GM18507 (cell line): ENCODE measurements at places on chromosomes 1 and 21.

DNA sequence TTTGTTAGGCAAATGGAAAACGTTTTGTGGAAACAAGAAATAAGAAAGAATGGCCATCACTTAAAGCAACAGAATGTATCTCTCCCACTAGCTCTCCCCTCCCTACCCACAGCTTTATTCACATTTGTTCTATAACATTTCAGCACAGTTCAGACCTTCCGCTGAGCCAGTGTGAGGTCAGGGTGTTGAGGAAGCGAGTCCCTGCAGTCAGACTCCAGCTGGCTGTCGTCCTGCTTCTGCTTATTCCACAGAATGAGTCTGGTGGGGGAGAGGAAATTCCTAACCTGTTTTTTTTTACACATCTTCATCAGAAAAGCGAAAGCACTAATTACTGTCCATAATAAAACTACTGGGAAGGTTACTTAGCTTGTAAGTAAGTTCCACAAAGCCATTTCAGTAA lies 39.0 kb downstream of the MRPL39 start:
- DNase-seq: no peak

GRCh38 chr1:25037174-25038074 lies 107.3 kb upstream of the RUNX3 start:
- peak; percentile 57 for DNase-seq

GRCh38 chr21:17597680-17598079 lies 15.0 kb downstream of the BTG3 start:
- no peak for DNase-seq

DNA sequence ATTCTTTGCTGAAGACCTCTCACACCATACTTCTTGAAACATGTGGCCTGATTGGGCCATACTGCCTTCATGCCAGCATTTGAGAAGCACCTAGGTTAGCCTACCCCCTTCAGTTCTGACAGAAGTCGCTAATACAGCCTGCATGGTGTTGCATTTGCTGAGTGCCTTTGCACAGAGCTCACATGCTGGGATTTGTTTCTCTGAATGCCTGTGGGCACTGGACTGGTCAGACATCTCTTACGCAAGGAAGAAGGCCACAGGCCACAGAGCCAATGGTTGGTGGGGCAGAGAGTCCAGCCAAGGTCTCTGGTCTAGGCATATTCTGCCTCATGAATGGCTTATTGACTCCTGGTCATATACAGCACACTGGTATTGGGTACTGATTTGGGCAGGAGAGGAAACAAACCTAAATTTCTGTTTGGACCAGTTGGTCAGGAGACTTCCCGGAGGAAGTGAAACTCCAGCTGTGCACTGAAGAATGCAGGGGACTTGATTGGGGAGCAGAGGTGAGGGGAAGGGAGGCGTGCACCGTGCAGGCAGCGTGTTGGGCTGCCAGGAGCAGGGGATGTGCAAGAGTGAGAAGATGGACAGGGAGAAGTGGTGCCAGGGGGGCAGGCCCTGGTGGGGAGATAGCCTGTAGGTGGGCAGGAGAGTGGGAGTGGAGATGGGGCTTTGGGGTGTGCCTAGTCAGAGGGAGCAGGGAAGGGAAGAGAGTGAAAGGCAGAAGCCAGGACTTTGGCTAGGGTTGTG lies 18.1 kb downstream of the URB2 start:
- no peak for DNase-seq

- DNase-seq: no peak
Measured at GRCh38 chr1:32241001-32241763, 5.8 kb upstream of the FAM167B start.

- DNase-seq: no peak
Measured at GRCh38 chr1:244230470-244230869, 179.4 kb downstream of the ZBTB18 start.

DNA sequence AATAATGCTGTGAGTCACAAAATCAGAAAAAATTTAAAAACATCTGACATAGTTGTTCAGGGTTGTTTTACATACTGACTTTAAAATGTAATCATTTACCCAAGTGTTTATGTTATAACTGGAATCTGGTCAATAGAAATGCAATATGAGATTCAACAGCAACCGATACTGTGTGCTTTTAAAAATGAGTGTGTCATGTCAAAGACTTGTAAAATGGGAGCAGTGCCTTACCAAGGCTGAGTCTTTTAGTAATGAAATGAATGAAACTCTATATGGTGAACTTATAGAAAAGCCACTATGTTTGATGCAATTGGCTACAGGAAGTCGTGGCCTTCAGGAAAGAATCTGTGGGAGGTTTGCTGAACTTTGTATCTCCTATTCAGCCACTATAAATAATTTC lies 570.2 kb downstream of the DPYD start:
- no peak for DNase-seq

DNA sequence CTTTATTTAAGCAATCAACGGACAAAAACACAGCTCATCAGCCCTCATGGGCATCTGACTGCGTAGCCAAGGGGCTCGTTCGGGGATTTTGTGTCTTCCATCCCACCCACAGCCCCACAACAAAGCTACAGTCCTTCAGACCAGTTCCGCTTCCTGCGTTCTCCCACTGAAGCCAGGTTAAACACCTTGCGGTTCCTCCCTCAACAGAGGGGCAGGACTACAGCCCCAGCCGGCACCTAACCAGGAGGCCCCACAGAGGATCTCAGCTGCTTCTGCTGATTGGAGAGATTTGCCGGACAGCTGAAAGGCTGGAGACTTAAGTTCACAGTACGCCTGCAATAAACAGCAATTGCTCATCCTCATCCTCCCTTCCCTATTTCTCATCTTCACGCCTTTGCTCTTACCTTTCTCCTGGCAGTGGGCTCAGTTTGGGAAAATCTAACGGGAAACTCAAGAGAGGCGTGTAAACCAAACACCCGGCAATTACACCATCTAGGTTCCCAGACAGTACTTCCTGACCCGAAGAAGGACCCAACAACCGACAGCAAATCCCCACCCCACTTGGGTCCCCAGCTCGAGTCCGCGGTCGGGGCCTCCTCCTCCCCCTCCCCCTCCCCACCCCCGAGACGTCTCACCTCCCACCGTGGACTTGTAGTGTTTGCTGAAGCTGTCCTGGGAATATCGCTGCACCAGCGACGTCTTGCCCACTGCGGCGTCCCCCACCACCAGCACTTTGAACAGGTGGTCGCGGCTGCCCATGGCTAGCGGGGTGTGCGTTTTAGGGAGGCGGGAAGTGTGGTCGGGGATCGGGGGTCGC lies 876 bp downstream of the RAB29 start:
- DNase-seq: no peak

DNA sequence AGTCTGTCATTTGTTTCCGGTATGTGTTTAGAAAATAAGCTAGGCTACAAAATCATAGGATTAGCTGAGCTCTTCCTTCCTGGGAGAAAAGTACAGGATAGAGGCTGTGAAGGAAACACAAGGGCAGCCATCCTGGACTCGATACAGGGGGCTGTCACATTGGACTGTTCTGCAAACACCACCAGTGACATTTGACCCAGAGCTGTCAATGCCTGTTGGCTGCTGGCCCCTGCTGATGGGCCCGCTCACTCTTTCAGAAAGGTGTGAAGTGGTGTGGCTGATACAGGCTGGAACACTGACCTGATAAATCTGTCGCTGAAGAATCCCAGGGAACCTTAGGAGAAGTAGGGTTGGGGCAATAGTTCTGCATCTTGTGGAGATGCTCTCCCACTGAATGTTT lies 183.1 kb downstream of the RHOU start:
- DNase-seq: no peak
